ENCODE measurements at places on chromosomes 7 and 10. TPM values are rescaled to one million over a fixed set of nuclear protein-coding genes. Genes with fewer than 3 reads are reported as not detected.
A peak's percentile ranks its signal among the peaks of the same experiment; 100 is the strongest.

The AFAP1L2 gene
- 8.5 TPM for total RNA-seq

DNA sequence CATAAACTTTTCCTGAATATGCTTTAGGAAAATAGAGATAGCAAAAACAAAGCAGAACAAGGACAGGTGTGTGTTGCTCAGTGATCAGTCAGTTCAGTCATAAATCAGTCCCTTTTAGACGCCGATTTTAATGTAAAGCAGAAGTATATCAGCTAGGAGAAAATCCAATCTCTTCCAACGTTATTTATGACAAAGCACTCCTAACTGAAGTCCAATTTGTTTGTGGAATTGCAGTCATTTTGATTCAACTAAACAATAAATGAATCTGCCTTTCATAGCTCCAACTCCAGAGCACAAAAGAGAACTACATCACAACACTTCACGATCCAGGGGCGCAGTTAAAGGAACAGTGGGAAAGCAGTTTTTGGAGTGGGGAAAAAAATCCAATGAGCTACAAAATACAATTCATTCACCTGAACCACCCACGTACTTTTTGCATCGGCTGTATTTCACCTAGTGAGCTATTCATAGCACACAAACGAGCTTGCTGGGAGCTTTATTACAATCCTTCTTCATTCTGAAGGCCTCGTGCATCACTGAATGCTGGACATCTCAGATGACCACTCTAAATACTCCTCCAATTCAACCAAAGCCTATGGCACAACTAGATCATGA lies 151.3 kb downstream of the LRRN3 start:
- H3K4me3 ChIP-seq, result no peak overlapping the region
- H3K4me1 ChIP-seq, result peaks cover 8% of the 10 kb centered on the region
- no peak for DNase-seq
- H3K27me3 ChIP-seq, result no peaks in the 10 kb centered on the region
- H3K36me3 ChIP-seq, result no peaks in the 10 kb centered on the region

DNA sequence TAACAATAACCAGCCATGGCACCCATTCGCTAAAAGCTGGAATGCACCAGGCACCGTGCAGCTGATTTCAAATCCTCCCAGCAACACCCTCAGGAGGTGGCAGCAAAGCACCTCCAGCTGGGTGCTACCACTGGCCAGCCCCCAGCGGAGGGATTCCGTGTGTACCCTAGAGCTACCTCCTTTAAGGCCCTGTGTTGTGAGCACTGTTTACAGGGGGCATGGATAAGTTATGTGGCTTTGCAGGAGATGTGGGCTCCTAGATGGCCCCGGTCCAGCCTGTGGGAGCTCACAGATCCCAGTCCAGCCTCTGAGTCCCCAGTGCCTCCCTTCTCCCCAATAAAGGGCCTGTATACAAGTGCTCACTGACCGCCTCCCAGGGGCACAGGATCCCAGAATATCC lies 27.1 kb downstream of the TNRC18 start:
- peak; percentile 80 for DNase-seq
- peaks cover 49% of the 10 kb centered on the region for H3K36me3 ChIP-seq
- H3K4me3 ChIP-seq, result peak overlapping the region; percentile 69
- H3K27me3 ChIP-seq, result no peaks in the 10 kb centered on the region
- peaks cover 12% of the 10 kb centered on the region for H3K4me1 ChIP-seq

DNA sequence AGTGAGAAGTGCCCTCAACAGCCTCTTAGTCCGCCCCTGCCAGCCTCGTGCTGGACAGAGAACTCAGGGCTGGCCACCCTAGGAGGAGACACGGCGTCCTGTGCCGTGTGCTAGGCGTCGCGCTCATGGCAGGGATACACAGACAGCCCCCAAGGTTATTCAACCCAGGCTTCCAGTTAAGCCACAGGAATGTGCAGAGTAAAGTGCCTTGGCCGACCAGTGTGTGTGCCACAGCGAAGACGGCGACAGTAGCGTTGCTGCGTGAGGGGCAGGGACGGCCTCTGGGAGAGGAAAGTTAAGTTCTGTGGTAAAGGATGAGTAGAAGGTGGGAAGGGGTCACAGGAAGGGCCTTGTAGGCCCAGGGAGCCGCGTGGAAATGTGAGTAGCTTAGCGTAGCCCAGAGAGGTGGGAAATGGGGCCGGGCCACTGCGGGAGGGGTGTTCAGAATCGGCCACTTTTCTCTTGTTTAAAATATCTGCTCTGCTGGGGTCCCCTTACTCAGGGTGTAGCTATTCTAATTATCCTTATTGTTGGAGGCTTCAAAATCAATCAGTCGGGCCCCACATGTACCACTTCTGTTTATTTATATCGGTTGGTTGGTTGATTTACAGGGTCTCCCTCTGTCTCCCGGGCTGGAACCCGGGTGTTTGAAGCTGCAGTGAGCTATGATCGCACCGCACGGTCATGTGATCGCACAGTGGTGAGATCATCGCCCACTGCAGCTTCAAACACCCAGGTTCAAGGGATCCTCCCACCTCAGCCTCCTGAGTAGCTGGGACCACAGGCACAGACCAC lies 24.5 kb downstream of the TMEM120A start:
- H3K27me3 ChIP-seq, result no peaks in the 10 kb centered on the region
- H3K4me1 ChIP-seq, result no peaks in the 10 kb centered on the region
- peaks cover 27% of the 10 kb centered on the region for H3K36me3 ChIP-seq
- DNase-seq, result no peak
- no peak overlapping the region for H3K4me3 ChIP-seq
- H3K27ac ChIP-seq, result no peak overlapping the region

GRCh38 chr10:132449811-132450181 lies 52.8 kb downstream of the PWWP2B start:
- no peaks in the 10 kb centered on the region for H3K27me3 ChIP-seq
- H3K4me3 ChIP-seq, result no peak overlapping the region
- no peak for DNase-seq

GRCh38 chr10:121900443-121901174 lies 27.2 kb downstream of the ATE1 start:
- peaks cover 34% of the 10 kb centered on the region for H3K36me3 ChIP-seq
- peak; percentile 69 for DNase-seq
- no peak overlapping the region for H3K4me3 ChIP-seq
- no peak overlapping the region for H3K27ac ChIP-seq

- no peaks in the 10 kb centered on the region for H3K36me3 ChIP-seq
- no peaks in the 10 kb centered on the region for H3K4me1 ChIP-seq
- peaks cover 26% of the 10 kb centered on the region for H3K27me3 ChIP-seq
- no peak for DNase-seq
- H3K27ac ChIP-seq, result no peak overlapping the region
Measured at GRCh38 chr10:1227510-1228402, 171.6 kb downstream of the WDR37 start.

The HOXA9 gene
- 6.9 TPM for total RNA-seq

GRCh38 chr7:80772347-80772993 lies 134.0 kb downstream of the CD36 start:
- peaks cover 56% of the 10 kb centered on the region for H3K36me3 ChIP-seq
- H3K27me3 ChIP-seq, result no peaks in the 10 kb centered on the region
- H3K4me1 ChIP-seq, result peaks cover 17% of the 10 kb centered on the region
- H3K4me3 ChIP-seq, result no peak overlapping the region
- H3K27ac ChIP-seq, result no peak overlapping the region

- H3K4me3 ChIP-seq, result no peak overlapping the region
- H3K27ac ChIP-seq, result no peak overlapping the region
- H3K27me3 ChIP-seq, result no peaks in the 10 kb centered on the region
- peak; percentile 83 for DNase-seq
Measured at GRCh38 chr7:34430456-34430855, 227.6 kb upstream of the NPSR1 start.

Measured in MCF 10A (cell line).